Astrocyte of the hippocampus (primary cell): ENCODE measurements at places on chromosomes 16 and 17.

GRCh38 chr17:2191785-2192184 is 111.8 kb downstream of the SMG6 start:
- DNase-seq: no peak

- DNase-seq: no peak
Measured at GRCh38 chr17:72640415-72641165, 451.9 kb downstream of the SLC39A11 start.

- DNase-seq: no peak
Measured at GRCh38 chr16:57725151-57725550, 10.4 kb upstream of the KATNB1 start.

DNA sequence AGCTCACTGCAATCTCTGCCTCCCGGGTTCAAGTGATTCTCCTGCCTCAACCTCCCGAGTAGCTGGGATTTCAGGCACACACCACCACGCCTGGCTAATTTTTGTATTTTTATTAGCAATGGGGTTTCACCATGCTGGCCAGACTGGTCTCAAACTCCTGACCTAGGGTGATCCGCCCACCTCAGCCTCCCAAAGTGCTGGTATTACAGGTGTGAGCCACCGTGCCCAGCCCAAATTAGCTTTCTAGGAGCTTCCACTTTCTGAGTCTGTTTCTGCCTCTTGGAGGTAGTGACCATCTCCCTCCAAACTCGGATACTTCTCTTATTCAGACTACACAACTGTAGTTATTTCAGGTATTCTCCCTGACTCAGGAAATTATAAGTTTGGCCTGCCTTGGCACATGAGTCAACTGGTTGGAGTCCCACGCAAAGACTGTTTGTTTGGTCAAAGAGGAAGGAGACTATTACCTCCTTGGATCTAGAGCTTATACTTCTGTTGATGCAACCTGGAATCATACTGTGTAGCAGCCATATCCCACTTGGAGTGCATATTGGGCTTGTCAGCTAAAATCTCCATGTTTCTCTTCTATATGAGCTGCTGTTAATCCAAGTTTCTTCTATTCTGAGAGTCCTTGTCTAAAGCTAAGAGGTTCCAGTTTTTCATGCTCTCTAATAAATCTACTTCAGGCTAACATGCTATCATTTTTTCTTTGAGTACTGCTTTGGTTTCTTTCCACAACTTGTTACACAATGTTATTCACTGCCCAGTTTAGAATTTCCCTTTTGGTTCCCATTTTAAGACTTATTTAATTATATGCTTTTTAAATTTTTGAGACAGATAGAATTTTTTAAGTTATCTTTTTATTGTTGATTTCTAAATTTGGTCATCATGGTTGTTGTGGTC is 7.5 kb downstream of the IL4R start:
- DNase-seq: no peak

- DNase-seq: no peak
Measured at GRCh38 chr16:66035096-66035495, 331.4 kb upstream of the CDH5 start.

DNA sequence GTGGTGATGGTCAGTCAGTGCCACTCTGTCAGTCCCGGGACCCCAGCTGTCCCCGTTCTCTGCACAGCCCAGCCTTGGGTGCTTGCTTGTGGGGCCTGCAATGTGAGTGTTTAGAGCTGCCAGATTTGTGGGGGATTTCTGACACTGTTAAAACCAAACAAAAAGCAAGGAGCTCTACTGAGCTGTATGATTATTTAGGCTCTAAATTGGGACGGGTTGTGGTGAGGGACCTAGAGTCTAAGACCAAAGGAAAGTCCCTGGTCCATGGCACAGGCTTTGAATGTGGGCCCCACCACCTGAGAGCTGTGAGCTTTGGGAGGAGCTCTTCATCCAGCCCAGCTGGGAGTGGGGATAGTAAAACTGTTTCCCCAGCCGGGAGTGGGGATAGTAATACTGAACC is 63.3 kb downstream of the KSR1 start:
- DNase-seq: no peak

DNA sequence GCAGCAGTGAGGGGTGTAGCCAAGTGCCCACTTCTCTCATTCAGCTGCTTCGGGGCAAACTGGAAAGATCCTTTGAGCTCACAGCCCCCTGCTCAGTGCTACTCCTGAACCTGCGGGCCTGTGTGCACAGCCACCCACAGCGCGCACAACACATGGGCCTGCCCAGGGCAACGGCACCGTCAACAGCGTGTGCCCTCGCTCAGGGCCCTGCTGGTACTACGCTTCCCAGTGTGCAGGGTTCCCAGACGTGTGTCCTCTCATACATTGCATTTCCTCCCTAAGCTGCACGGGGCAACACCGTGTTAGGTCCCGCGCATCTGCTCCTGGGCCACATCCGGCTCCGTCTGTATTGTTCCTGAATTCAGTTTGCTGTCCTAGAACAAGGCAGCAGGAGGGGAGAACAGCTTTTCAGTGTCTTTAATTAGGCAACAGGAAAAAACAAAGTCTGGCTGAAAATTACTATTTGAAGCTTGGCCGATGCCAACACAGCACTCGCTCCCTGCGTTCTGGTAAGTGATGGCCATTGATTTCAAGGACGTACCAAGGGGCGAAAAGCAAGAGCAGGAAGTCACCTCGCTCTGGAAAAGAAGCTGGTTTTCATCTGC is 15.2 kb downstream of the MRM3 start:
- DNase-seq: no peak

- DNase-seq: peak; percentile 88
Measured at GRCh38 chr16:4500272-4500671, 24.1 kb downstream of the HMOX2 start.

DNA sequence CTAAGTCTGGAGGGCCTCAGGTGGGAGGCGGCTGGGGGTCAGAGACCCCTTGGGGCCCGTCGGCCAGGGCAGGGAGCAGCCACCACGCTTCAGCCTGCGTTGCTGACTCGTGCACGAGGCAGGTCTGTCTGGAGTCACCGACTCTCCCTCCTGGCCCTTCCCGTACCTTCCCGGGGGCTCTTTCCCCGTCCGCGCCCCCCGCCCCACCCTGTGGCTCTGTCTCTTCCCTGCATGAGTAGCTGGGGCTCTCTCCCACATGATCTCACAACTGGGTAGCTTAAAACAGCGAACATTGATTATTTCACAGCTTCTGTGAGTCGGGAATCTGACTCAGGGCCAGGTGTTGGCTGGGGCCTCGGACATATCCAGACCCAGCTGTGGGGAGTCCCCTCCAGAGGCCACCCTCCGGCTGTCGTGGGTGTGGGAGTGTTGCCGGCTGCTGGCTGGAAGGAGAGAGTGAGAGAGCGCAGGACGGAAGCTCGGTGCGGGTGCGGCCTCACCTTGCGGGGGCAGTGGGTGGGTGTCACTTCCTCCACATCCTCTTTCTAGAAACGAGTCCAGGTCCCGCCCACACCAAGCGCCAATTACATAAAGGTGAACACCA is 17.3 kb downstream of the BAHCC1 start:
- peak; percentile 31 for DNase-seq

- peak; percentile 95 for DNase-seq
Measured at GRCh38 chr17:38748149-38748891, at the start of gene PCGF2. Gene PCGF2, minus strand, starts transcription at chr17:38748336. Its CDS starts 7,934 bp downstream, at chr17:38740402.

DNA sequence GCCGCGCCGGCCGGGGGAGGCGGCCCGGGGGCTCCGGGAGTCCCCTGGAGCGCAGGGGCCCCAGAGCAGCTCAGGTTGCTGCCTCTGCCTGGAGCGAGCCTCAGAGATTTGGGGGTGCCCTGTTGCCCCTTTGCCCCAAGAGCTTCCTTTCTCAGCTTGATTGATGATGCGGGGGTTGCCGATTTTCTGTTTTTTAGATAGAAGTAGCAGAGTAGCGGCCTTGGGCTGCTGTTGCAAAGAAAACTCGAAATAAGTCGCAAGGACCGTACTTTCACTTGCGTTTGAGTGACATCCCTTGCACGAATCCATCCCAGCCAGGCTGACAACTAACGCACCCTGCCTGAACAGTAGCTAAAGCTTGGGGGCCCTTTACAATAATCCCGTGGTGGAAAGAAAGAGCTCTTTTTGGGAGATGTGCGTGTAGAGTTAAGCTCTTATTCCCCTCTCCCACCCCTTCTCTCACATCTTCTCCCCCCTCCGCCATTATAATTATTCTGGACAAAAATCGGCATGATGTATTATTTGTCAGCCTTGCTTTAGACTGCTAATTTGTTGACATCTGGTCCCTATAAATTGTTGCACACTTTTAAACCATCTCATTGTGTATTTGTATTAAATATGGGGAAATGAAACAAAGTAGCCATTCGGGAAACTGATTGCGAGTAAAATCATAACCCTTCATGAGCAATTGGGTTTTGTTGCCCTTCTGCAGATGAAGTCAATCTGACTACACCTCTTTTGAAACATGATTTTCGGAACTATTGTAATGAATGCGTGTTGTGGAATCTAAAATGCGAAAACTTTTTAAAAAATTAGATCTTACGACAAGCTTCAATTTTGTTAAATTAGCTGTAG is 873 bp downstream of the USP10 start:
- DNase-seq: peak; percentile 47

GRCh38 chr16:75235721-75236193 is 15.7 kb downstream of the BCAR1 start:
- no peak for DNase-seq

DNA sequence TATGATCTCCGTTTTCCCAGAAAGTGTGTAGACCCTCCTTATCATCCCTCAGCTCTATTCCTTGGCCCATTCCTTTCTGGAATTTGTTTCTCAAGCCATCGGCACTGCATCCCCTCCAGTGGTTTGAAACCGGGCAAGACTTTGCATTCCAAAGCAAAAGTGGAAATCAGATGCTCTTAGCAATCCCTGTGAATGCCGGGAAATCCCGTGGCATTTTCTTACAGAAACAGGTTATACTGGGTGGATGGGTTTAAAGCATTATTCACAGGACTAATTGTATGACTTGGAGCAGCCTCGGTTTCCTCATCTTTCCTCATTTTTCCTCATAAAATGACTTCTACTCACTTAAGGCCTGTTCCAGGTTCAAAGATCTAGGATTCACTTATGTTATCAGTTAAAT is 52.0 kb downstream of the MAP2K6 start:
- peak; percentile 18 for DNase-seq

DNA sequence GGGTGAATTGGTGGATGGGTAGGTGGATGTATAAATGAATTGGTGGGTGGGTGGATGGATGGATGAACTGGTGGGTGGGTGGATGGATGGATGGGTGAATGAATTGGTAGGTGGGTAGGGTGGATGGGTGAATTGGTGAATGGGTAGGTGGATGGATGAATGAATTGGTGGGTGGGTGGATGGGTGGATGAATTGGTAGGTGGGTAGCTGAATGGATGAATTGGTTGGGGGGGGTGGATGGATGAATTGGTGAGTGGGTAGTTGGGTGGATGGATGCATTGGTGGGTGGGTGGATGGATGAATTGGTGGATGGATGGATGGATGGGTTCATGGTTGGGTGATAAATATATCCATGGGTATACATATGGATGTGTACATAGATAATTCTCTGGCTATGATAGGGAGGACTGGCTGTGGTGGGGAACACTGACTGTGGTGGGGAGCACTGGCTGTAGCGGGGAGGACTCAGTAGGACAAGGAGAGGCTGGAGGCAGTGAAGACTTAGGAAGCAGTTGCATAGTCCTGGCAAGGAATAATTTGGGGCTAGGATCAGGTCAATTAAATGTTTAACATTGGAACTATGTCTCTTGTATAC is 54.4 kb downstream of the ABCC1 start:
- no peak for DNase-seq

DNA sequence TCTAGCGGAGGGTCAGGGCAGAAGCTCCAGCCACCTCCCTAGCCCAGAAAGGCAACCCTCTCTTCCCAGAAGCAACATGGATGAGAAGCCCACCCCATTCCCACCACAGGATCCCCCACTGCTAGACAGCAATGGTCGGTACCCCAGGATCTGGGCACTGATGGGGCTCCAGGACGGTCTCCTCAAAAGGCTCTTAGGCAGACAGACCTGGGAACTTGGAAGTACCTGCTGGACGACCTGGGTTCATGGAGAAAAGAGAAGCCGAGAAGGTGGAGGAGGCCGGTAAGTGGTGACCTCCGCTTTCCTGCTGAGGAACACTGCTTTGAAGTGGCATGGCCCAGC is 96.6 kb downstream of the TBC1D16 start:
- DNase-seq: no peak

DNA sequence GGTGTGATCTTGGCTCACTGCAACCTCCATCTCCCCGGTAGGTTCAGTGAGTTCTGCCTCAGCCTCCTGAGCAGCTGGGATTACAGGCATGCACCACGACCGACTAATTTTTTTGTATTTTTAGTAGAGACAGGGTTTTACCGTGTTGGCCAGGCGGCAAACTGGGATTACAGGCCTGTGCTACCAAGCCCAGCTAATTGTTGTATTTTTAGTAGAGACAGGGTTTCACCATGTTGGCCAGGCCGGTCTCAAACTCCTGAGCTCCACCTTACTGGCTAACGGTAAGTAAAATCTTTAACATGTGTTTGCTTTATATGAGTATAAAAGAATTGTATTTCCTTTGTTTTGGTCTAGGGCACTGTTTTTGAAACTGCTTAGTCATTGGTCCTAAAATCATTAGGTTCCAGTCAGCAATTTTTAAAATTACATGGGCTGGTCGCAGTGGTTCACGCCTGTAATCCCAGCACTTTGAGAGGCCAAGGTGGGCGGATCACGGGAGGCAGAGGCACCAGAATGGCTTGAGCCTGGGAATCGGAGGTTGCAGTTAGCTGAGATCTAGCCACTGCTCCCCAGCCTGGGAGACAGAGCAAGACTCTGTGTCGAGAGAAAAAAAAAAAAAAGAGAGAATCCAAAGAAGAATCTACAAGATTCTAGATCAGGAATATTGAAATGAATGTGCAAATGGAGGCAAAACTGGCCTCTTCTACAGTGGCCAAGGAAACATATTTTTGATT is 3.6 kb downstream of the FLYWCH1 start:
- no peak for DNase-seq

DNA sequence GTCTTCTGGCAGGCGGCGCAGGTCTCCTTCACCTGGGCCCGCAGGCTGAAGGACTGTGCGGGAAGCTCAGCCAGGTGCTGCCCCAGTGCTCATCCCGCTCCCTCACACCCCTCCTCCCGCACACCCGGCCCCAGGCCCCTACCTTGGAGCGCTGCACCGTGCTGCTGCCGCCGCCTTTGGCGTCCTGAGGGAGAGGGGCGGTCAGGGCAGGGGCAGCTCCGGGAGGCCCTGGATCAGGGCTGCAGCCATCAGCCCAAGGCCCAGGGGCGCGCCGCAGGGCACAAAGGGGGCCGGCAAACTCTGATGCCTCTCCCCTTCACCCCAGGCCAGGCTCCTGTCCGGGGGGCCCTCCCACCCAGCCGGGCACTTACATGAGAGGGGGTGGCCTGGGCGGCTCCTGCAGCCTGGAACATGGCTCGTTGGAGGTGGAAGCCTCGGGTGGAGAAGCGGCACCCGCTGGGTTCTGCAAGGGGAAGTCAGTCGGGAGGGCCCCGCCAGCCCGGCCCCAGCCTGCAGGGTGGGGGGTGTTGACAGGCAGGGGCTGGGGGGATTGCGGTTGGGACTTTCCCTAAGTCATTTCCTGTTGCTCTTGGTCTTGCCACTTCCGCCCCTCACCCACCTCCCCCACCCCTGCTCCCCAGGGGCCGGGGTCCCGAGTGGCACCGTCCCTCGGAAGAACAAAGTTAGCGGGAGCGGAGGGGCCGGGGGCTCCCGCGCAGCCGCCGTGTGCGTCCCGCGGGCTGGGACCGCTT is 863 bp downstream of the LIMD2 start:
- peak; percentile 66 for DNase-seq
